Stimulated activated CD8-positive, alpha-beta memory T cell treated with anti-CD3 and anti-CD28 coated beads, Interleukin-7, amount 100 ng/mL, for 1 hour (primary cell): ENCODE measurements at places on chromosomes 4 and X.

GRCh38 chrX:111040377-111041017, 55.5 kb upstream of the PAK3 start:
- no peak for DNase-seq

- DNase-seq = no peak
These were observed 52.1 kb upstream of the RHOH start for GRCh38 chr4:40144716-40145115.

- DNase-seq = no peak
These were observed 81.5 kb upstream of the EGFL6 start for GRCh38 chrX:13487731-13488505.

DNA sequence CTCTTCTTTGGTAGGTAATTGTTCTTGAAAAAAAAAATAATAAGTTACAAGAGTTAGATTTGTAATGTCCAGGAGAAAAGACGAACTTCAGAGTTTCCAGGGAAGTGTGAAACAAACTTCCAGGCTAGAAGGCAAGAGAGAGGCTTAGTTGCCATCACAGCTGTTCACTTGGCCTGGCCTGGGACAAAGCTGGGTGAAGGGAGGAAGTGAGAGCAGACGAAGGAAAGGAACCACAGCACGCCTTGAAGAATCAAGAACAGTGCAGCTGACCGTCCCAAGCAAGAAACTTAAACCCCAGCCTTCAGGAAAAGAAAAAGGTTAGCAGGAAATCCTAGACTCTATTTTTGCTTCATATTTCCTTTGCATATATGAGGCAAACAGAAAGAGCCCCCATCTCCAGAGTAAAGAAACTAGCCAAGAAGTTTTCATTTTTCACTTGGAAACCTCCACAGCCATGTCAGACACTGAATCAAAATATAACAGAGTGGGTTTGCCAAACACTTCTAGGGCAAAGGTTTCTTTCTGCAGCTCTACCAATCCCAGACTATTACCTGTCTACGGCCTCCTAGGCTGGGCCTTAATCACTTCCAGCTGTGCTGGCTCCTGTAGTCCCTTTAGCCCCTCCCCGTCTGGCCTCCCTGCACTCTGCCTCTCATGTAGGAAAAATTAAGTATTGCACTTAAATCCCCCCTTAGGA, 209.6 kb downstream of the SPATA18 start:
- no peak for DNase-seq

DNA sequence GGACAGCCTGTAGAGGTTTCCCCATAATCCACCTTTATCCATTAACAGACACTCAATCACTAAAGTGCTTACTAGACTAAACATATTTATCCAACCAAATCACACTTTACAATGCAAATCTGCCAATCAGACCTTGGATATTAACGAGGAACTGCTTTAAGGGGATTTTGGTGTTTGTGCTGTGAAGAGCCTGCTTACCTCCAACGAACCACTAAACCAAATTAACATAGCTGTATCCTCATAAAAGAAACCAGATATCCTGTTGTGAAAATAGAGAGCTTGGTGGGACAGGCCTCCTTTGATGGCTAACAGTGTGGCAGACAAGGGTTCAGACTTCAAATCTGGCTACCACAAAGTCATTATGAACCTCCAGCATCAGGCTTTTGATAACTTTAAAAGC, 252.6 kb upstream of the HAND2 start:
- no peak for DNase-seq

GRCh38 chr4:123298261-123298660, 98.3 kb upstream of the SPRY1 start:
- no peak for DNase-seq

DNA sequence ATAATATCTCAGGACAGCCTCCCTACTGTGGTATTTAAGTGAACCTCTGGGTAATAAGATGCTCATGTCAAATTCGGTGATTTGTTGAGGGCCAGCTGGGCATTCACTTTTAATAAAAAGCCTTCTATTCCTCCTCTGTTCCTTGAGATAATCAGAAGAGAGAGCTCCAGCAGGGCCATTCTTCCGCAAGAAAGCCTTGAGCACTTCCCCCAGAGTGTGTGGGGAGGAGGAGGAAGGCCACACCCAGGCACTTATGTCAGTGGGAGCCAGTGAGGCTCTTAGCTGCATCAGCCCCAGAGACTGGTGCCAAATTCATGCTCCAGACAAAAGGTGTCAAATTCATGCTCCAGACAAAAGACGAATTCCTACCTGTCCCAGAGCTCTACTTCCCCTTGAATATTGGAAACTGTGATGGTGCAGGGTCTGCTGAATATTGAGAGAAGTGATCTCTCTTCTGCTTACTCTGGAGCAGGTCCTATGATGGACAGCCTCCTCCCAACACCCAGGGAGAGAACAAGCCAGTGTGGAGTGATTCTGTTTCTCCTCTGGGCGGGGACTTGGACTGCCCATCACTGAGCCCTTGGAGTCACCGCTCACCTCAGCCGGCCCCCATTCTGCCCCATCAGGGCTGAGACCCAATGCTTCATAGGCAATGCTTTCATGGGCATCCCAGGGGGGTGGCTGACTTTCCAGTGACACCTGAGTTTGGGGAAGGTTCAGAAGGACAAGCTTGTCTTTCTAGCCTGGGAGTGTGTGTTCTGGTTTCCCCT, 68.1 kb downstream of the FHDC1 start:
- DNase-seq = no peak

GRCh38 chrX:130108647-130109428, 1.5 kb downstream of the ELF4 start:
- no peak for DNase-seq

DNA sequence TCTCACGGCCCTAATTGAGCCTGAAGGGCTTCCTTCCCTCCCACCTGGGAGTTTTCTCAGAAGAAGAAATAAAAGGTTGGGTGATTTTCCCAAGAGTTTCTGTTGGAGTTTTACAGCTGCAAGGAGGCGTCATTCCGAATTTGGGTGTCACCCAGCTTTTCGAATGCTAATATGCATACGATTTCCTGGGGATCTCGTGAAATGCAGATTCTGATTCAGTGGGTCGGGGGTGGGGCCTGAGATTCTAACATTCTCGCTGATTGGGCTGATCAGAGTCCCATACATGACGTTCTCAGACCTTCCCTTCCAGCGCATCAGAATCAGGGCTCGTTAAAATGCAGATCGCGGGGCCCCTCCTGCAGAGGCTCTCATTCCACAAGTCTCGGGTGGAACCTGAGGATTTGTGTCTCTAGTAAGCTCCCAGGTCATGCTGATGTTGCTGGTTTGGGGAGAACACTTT, 125.8 kb upstream of the STX18 start:
- DNase-seq = no peak

DNA sequence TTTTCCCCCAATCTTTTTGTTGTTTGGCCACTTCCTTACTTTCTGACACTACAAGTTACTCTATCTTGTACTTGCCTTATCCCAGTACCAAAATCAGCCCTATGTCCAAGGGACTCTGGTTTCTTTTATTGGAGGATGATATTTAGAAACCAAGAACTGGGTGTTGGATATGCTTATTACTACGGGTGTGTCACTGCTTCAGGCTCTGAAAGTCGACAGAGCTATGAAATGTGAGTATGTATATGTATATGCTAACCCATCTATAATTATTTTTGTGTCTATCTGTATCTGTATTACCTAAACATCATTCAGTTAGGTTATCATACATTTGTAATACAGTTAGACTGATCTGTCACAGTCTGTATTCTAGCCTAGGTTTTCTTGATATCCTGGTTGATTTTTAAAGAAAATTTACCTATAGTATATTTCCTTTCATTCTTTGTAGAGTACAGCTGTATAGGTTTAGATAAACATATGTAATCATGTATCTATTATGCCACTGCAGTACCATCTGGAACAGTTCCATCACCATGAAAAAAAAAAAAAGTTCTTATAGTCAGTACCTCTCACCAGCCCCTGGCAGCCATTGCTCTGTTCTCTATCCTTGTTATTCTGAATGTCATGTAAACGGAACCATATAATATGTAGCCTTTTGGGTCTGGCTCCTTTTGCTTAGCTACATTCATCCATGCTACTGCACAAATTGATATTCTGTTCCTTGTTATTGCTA, 18.1 kb downstream of the SEC24B start:
- no peak for DNase-seq

DNA sequence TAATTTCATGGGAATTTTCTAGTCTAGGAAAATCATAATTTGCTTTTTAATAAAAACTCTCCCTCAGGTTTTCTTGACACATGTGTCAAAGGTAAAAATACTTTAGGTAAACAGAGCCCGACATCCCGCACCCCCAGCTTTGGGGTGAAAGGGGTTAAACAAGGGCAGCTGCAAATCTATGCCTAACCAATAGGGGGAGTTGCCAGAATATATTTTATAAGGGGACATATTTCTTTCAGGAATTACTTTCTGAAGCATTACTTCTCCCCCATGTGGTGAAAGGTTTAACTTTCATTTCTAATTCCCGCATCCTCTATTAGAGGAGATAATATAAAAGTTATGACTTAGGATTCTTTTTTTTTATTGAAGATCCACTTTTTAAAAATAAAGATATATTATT, 53.9 kb upstream of the HEPH start:
- no peak for DNase-seq

- DNase-seq = no peak
These were observed 25.9 kb downstream of the UNC5C start for GRCh38 chr4:95522682-95523530.

DNA sequence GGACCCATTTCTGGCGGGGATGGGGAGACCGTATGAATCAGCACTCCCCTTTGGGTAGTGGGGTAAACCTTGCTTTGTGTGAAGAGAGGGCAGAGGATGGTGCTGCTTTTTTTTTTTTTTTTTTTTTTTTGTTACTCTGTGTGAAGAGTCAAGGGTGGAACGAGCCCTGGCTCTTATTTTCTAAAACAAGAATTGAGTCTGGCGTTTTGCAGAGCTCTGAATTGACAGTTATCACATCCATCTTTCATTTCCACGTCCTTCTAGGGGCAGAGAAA, 1.2 kb downstream of the SLAIN2 start:
- DNase-seq = no peak

DNA sequence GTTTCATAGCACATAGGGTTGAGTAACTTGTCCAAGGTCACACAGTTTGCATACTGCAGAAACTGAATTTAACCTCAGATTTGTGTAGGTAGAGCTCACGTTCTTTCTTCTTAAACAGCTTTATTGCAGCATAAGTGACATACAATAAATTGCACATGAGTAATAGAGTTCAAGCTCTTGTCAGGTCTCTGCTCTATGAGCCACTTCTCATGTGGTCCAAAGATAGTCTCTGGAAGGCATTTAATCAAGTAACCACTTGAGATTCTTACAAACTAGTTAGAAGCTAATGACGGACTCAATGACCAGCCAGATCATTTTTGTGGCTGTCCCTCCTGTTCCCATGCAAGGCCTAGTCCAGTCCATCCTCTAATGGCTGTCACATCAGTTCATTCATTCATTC, 68.9 kb downstream of the MAOB start:
- DNase-seq = no peak

- DNase-seq = no peak
These were observed 42.3 kb downstream of the STX18 start for GRCh38 chr4:4499438-4500123.

- DNase-seq = no peak
These were observed 534.4 kb upstream of the PCDH10 start for GRCh38 chr4:132614682-132615081.

DNA sequence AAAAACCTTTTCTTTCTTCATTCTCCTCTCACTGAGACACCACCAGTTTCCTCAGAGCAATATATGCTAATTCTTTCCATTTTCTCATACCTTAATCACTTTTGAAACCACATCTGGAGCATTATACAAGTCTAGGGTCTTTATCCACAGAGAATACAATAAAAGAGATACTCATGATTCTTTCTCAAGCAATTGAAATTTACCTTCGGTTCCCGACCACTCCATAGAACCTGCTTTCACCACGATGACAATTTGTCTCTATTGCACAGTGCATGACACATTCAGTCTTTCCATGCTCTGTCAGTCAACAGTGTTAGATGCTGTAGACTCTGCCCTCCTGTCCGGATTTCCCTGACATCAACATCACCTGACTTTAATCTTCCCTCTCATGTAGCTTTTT, 409.3 kb upstream of the NWD2 start:
- no peak for DNase-seq

- DNase-seq = no peak
These were observed 29.7 kb downstream of the ATG4A start for GRCh38 chrX:108121291-108121690.

GRCh38 chr4:132333724-132334047, 815.4 kb upstream of the PCDH10 start:
- DNase-seq = no peak

- DNase-seq = no peak
These were observed 38.0 kb downstream of the PCGF3 start for GRCh38 chr4:743463-744211.

DNA sequence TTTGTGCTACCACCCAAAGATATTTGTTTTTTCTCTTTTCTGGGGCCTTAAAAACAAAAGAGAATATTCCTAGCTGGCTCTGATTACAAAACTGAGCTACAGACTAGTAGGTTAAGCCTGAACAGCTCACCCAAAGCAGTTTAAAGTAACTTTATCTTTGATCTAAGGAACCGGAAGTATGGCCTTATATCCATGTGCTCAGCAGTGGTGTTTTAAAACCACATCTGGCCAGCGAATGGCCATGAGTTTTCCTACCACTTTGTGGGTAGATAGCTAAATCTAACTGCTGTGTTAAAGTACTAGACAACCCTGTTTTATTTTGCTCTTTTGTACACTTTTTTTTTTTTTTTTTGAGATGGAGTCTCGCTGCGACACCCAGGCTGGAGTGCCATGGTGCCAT, 24.6 kb downstream of the ADGRG4 start:
- DNase-seq = no peak

DNA sequence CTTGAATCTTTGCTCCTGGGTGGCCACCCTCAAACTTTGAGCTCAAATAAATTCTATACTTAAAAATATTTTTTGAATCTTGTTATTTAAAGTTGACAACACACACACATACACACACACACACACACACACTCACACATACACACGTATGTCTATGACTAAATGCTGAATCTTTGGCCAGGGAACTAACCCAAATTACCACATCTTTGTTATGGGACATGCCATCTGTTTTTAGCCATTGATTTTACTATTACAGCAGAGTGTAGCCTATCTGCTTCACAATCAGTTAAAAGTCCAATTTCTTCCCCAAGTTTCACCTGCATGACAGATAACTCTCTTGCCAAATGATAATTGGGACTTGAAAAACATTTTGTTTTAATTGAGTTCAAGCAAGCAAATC, 45.0 kb upstream of the USP46 start:
- no peak for DNase-seq

GRCh38 chr4:100257567-100257966, 67.3 kb upstream of the DDIT4L start:
- DNase-seq = no peak

DNA sequence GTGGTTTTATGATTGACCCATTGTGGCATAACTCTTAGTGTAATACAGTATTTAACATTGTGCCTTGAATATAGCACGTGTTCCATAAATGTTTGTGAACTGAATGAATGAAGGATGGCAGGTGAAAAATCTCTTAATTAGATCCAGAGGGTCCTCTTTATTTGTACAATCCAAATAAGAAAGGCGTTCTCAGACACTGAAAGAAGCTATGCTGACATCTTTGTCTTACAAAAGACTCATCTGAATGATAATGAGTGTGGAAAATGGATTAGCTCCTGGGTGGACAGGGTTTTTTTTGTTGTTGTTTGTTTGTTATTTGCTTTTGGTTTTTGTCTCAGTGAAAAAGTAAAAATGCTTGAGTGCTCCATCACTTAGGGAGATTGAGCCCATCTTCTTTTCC, 62.7 kb downstream of the NEUROG2 start:
- no peak for DNase-seq

- DNase-seq = no peak
These were observed 9.4 kb upstream of the CLDN34 start for GRCh38 chrX:9957743-9958142.
